8988T (cell line): ENCODE measurements at places on chromosomes 3 and 15.

DNA sequence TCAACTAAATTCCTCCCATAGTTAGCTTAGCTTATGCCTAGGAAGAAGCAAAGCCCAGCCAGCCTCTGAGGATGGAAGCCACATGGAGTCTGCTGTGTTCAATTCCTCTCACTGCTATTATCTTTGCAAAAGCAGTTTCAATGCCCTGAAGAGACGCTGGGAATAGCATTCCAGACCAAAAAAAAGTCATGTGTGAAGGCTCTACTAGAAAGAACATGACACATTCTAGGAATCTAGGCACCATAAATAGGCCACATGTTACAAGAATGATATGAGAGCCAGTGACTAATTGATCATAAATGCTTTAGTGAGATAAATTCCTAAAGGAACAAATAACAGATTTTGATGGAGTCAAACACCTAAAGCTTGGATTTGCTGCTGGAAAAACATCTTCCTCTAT lies 800.8 kb downstream of the TUSC7 start:
- no peak for DNase-seq

GRCh38 chr15:89018207-89018606 lies 70.0 kb upstream of the ABHD2 start:
- DNase-seq = no peak

- DNase-seq = no peak
Observed at GRCh38 chr15:99605990-99606389, 40.2 kb downstream of the MEF2A start.

GRCh38 chr3:52973806-52974205 lies 72.1 kb downstream of the SFMBT1 start:
- no peak for DNase-seq

DNA sequence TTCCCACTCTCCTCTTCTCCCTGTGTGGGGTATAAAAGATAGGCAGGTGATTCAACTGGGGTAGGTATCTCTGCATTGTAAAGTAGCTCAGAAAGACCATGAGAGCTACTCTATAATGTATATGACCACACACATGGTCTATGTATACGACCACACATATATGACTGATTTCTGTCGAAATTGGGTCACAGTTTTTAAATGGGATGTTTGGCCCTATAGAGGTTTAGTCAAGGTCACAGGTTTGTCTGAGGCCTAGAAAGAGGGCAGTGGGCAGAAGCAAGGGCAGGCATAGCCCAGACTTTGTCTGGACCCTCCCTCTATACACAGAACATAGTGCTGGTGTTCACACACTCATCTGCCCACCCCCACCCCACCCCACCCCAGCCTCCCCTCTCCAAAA lies 4.4 kb downstream of the LAMP3 start:
- DNase-seq = no peak

DNA sequence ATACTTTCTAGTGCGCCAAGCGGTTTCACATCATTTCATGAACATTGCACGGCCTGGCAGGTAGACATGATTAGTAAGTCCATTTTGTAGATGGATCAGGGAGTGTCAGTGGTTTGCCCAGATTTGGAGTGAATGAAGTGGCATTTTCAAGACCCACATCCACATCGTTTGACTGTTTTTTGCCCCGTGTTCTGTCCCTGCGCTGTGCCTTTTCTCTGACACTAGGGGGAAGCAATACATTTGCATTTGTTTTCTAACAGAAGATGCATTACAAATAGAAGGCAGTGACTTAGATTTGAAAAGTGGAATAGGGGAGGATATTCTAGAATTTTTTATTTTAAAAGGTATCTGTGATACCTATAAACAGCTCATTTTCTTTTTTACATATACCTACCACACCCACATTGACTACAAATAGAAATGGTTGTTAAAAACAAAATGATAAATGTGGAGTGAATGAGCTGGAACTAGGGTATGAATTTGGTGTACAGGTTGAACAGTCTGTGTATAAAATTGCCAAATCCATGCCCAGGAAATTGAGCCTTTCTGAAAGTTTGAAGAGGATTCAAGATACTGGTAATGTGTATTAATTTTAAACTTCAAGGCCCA lies 98.0 kb downstream of the USP13 start:
- DNase-seq = no peak
